ENCODE measurements at places on chromosomes 11 and 22.

- no peak for DNase-seq
Observed at GRCh38 chr11:109229682-109230081, 192.3 kb upstream of the C11orf87 start.

DNA sequence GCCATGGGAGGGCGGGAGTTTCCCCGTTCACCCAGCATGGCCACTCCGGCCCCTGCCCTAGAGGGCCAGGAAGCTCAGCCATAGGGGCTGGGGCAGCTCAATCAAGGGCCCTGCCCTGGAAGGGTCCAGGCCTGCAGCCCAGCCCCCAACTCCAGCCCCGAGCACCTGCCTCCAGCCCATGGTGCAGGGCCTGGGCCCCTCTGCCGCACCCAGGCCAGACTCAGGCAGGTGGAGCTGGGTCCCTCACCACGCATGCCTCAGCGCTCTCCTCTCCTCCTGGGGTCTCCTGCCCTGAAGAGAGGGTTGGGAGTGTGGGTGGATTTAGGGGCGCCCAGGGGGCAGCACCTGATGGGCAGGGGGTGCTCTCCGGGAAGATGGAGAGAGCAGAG is 13.1 kb downstream of the MLC1 start:
- no peak for DNase-seq

GRCh38 chr11:50178737-50179136 is 146.1 kb downstream of the OR4C45 start:
- DNase-seq = no peak

DNA sequence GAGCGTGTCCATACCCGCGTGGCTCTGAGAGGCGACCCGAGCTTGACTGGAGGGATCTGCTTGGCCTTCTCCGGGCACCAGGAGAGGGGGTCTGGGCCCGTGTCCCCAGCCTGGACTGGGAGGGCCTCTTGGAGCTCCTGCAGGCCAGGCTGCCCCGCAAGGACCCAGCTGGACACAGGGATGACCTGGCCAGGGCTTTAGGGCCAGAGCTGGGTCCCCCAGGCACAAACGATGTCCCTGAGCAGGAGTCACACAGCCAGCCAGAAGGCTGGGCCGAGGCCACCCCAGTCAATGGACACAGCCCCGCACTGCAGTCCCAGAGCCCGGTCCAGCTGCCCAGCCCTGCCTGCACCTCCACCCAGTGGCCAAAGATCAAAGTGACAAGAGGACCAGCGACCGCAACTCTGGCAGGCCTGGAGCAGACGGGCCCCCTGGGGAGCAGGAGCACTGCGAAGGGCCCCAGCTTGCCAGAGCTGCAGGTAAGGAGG is 38.2 kb downstream of the TRIOBP start:
- no peak for DNase-seq

- DNase-seq = no peak
Observed at GRCh38 chr11:127137771-127138280, 137.3 kb upstream of the KIRREL3 start.

DNA sequence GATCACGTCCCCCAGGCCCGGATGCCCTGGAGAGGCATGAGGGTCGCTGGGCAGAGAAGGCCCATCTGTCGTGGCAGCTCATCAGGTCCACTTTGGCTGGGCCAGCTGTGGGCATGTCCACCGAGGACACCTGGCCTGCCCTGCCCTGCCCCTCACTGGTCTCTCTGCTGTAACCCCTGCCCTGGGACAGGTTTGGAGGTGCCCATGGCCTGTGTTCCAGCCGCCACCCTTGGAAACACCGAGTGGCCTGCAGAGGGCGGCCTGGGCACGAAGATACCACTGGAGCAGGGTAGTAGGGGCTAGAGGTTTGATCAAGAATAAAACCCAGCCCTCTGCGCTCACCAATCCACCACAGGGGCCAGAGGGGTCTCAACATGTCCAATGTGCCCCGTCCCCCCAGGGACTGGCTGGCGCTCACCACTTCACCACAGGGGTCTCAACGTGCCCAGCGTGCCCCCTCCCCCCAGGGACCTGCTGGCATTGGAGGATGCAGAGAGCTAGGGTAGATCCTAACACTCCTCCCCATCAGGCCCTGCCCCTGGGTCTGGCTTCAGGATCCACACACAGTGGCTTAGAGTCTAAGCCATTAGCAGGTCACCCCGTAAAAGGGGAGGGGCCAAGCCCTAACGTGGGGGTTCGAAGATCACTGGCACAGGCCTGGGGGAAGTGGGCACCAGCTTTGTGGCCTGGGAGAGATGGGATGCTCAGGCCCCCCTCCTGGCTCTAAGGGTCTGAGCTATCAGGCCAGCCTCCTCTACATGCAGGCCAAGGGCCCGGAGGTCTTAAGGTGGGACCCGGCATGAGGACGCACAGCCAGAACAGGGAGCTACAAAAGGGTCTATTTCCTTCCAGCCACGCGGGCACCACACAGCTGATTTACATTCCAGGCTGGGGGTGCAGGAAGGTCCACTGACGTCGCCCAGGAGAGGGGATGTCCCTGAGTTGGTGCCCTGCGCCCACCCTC is 1.3 kb upstream of the HDAC10 start:
- DNase-seq = peak; percentile 68

DNA sequence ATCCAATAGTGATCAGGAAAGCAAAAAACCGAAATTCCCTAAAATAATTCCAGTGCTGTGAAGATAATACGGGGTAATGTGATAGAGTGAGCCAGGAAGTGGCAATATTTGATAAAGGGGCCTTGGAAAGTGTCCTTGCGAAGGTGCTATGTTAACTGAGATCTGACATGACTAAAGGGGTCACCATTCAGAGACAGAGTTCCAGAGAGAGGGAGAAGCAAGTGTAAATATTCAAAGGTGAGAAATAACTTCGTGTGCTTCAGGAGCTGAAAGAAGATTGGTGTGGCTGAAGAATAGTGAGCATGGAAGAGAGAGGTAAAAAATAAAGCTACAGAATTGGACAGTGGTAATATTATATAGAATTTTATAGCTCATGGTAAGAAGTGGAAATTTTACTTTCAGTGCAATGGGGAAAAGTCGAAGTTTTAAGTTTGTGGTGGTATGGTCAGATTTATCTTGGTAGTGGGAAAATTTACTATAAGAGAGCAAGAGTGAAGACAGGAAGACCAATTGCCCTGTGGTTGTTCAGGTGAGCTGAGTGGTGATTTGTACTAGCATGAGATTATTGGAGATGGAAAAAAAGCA is 164.5 kb downstream of the JRKL start:
- no peak for DNase-seq

GRCh38 chr11:123570939-123571580 is 83.4 kb downstream of the SCN3B start:
- no peak for DNase-seq

- DNase-seq = no peak
Observed at GRCh38 chr11:22699388-22699787, 33.0 kb downstream of the GAS2 start.

DNA sequence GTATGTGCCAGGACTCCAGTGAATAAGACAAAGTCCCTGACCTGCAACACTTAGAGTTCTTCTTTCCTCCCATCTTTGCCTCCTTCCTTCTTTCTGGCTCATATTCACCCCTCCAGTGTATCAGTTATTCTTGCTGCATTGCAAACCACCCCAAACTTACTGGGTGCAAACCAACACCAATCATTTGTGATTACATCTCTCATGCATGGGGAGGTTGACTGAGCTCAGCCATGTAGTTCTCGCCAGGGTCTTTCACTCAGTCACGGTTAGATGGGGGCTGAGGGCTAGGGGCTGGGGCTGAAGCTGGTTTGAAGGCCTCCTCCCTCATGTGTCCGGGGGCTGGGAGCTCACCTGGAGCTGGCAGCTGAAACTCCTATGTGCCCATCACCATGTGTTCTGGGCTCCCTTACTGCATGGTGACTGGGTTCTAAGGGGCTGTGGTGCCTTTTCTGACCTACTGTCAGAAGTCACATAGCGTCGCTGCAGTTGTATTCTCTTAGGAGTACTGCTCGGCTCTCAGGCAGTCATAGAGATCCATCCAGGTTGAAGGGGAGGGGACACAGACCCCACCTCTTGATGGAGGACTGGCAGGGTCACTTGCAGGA is 35.0 kb upstream of the CACNG2 start:
- no peak for DNase-seq

GRCh38 chr11:117159892-117160291 is 15.8 kb downstream of the PAFAH1B2 start:
- no peak for DNase-seq

GRCh38 chr11:27839226-27839913 is 139.1 kb upstream of the BDNF start:
- peak; percentile 18 for DNase-seq

DNA sequence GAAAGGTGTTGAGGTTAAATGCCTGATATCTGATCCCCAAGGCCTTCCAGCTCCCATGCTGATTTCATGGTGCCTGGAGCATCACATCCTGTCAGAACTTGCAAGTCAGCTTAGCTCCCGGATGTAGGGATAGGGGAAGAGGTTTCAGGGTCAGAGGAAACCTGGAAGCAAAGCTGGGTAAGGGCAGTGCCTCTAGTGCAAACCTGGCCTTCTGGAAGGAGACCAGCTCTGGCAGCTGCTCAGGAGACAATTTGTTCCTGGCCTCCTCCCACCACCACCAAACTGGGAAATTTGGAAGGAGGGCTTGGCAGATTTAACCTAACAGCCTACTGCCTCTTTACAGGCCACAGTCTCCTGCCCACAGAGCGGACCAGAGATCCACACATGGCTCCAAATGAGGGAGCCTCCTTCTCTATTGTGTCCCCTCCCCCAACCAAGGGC is 9.2 kb upstream of the TSKU start:
- no peak for DNase-seq

- DNase-seq = no peak
Observed at GRCh38 chr22:36743011-36743410, 32.9 kb downstream of the IFT27 start.

- no peak for DNase-seq
Observed at GRCh38 chr11:65559535-65559934, 1.4 kb upstream of the LTBP3 start.
